ENCODE measurements at places on chromosomes 12 and 14. TPM values are rescaled to one million over a fixed set of nuclear protein-coding genes. Genes with fewer than 3 reads are reported as not detected.

Gene HCAR1
- 0.10 TPM for polyA plus RNA-seq

Gene OTUB2
- polyA plus RNA-seq: 0.49 TPM

Gene RSRC2
- polyA plus RNA-seq: 118 TPM

Gene CCDC63
- polyA plus RNA-seq: 0.11 TPM

Gene OVCH1
- polyA plus RNA-seq: 0.54 TPM

Gene RNASE1
- polyA plus RNA-seq: 162 TPM

Gene DHH
- 0.82 TPM for polyA plus RNA-seq

Gene IL22
- polyA plus RNA-seq: not detected

Gene SLC17A8
- 0.06 TPM for polyA plus RNA-seq

Gene PLEKHD1
- 0.68 TPM for polyA plus RNA-seq

All from forelimb muscle (tissue), 1 donor.